Liver (tissue), 10 donors: ENCODE measurements at places on chromosomes 7 and 10. TPM values are rescaled to one million over a fixed set of nuclear protein-coding genes. Genes with fewer than 3 reads are reported as not detected.

The CPA1 gene
- not detected for total RNA-seq

DNA sequence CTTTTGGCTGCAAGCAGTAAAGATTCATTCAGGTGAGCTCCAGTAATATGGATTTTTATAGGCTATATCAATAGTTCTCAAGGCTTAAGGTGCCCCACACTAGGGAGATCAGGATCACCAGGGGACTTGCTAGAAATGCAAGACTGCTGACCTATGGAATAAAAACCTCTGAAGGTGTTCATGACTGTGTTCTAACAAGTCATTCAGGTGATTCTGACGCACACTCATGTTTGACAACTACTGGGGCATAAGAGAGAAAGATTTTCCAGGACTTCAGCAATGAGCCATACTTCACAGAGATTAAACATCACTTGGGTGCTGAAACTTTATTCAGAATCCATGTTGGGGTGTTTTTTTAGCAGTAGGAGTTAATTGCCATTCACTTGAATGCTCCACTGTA, 4.8 kb upstream of the TAS2R38 start:
- H3K27me3 ChIP-seq = no peaks in the 10 kb centered on the region
- H3K4me1 ChIP-seq = peaks cover 5% of the 10 kb centered on the region
- no peak for DNase-seq
- no peak overlapping the region for H3K27ac ChIP-seq
- no peaks in the 10 kb centered on the region for H3K36me3 ChIP-seq

The CABCOCO1 gene
- not detected for total RNA-seq

- no peak for DNase-seq
- no peaks in the 10 kb centered on the region for H3K36me3 ChIP-seq
- no peak overlapping the region for H3K27ac ChIP-seq
- H3K4me3 ChIP-seq = no peak overlapping the region
- no peaks in the 10 kb centered on the region for H3K4me1 ChIP-seq
These were observed 190.8 kb downstream of the GATA3 start for GRCh38 chr10:8245131-8245813.

GRCh38 chr7:143296686-143297085, 8.5 kb downstream of the CASP2 start:
- no peak for DNase-seq
- H3K27ac ChIP-seq = no peak overlapping the region
- peaks cover 6% of the 10 kb centered on the region for H3K4me1 ChIP-seq
- no peak overlapping the region for H3K4me3 ChIP-seq
- no peaks in the 10 kb centered on the region for H3K27me3 ChIP-seq

The PRPS1L1 gene
- total RNA-seq = not detected

The ATG9B gene
- not detected for total RNA-seq

- H3K36me3 ChIP-seq = no peaks in the 10 kb centered on the region
- no peak for DNase-seq
- no peaks in the 10 kb centered on the region for H3K27me3 ChIP-seq
- no peak overlapping the region for H3K27ac ChIP-seq
- no peak overlapping the region for H3K4me3 ChIP-seq
These were observed 129.2 kb upstream of the FEZF1 start for GRCh38 chr7:122433765-122434164.
